ENCODE measurements at places on chromosomes 16 and 17.

GRCh38 chr16:629185-629832 is 1.5 kb upstream of the WFIKKN1 start:
- no peak for DNase-seq

DNA sequence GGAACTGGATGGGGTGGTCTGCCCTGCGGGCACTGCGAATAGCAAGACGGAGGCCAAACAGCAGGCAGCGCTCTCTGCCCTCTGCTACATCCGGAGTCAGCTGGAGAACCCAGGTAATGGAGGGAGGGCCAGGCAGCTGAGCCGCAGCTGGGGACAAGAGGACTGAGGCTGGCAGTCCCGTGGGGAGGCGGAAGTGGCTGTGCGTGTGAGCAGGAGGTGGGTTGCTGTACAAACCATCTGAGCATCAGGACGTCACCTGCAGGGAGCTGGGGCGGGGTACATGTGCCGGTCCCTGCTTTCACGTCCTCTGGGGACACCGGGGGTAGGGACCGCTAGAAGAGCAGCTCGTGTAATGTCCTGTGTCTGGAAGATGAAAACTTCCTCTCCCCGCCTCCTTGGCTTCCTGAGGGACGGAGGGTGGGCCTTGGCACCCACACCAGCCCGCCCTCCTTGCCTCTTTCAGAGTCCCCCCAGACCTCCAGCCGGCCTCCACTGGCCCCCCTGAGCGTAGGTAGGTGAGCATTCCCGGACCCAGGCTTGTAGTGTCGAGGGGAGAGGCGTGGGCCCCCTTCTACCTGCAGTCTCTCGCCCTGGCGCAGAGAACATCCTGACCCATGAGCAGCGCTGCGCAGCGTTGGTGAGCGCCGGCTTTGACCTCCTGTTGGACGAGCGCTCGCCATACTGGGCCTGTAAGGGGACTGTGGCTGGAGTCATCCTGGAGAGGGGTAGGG is 3.7 kb downstream of the ADAD2 start:
- DNase-seq: peak; percentile 26

- no peak for DNase-seq
Measured at GRCh38 chr16:51685498-51685897, 534.4 kb upstream of the SALL1 start.

- DNase-seq: peak; percentile 48
Measured at GRCh38 chr17:40318830-40319391, 9.9 kb downstream of the RARA start.

DNA sequence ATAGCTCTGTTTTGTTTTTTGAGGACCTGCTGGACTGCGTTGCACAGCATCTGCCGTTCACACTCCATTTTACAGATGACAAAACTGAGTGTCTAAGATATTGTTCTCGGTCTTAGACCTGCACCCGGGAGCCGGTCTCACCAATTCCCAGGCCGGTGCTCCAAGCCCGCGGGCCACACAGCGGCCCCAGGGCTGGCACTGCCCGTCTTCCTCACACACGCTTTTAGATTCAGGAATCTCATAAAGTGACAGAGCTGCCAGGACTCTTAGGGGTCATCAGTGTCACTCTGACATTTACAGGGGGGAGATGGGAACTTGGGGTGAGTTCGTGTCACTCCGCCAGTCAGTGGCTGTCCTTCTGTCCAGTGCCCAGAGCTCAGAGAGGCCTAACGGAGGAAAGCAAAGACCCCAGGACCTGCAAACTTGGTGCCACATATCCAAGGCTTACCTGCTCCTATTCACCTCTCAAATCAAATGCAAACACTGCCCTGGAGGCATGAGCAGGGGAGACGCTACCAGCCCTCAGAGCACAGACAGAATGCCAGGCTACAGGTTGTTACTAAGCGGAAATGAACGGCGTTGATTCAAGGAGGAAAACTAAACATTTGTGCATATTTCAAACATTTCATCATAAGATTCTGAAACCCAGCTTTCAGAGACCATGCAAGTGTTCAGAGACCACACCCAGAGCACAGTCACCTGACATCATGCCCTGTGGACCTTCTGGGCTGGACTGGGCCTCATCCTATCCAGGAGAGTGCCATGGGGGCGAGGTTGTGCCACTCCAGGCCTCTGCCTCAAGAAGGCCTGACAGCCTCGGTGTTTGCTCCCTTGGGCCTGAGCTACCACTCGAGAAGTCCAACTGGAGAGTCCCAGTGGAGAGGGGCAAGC is 29.5 kb downstream of the TNFRSF13B start:
- DNase-seq: no peak

DNA sequence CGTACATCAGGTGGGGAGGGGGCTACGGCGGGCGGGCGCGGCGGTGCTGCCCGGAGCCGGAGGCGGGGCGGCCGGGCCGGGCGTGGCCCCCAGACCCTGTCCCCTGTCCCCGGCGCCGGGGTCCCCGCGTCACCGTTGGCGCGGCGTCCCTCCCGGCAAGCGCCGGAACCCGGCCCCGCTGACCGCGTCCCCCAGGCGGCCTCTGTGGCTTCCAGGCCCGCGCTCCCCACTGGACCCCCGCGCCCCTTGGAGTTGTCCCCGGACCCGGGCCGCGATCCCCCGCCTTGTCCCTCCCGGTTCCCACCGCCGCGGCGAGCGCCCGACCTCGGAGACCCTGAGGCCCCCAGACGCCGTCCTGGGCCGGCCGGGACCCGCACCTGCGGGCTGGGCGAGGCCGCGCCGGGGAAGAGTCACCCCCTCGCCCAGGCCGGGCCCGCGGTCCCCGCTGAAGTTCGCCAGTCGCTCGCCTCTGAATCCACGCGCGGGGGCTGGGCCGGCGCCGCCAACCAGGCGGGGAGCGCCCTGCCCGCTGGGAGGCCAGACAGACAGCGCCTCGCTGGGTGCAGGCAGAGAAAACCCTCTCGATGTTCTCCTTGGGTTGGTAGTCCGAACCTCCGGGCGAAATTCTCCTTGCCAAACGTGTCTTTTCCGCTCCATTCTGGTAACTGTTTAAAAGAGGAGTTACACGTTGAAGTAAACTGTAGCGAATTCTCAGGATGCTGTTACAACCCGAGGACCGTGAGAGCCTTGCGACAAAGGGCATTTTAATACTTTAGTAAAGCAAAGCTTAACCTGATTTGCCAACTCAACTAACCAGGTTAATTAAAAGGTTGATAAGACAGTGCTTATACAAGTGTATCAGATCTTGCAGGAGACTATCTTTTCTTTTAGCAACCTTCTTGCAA is 761 bp downstream of the GAN start:
- peak; percentile 39 for DNase-seq

GRCh38 chr17:50100480-50100883 is 5.3 kb downstream of the PDK2 start:
- DNase-seq: no peak

DNA sequence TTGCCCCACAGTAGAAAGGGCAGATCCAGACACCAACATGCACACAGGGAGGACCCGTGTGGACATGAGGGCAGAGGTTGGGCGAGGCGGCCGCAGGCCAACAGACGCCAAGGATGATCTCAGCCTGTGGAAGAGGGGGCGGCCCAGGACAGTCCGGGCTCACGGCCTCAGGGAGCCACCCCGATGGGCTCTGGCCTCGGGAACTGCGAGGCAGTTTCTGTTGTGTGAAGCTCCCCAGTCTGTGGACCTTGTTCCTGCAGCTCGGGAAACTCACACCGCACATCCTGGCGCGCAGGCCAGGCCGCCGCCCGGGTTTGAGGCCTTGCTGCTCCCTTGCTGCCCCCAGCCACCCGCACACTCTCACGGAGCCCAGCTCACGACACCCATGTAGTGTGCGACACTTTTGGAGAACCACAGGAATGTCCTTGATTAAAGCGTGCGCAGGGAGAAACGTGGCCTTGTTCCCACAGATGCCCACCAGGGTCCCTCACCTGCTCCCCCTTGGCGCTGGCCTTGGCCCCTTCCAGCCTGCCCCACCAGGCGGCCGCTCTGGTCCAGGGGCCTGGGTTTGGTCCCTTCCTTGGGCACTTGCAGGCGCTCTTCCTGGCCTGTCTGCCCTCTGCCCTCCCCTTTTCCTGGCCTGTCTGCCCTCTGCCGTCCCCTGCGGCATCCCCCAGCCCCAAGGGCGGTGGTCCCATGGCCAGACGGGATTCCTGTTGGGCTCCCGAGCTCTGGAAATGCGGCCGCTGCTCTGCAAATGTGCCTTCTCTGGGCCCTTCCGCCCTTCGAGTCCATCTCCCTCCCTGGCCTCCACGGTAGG is 9.3 kb upstream of the SLC38A10 start:
- no peak for DNase-seq

GRCh38 chr17:79294459-79295071 is 219.9 kb downstream of the ENGASE start:
- peak; percentile 7 for DNase-seq

- DNase-seq: peak; percentile 77
Measured at GRCh38 chr16:2919511-2920255, 8.0 kb downstream of the FLYWCH1 start.

- no peak for DNase-seq
Measured at GRCh38 chr17:3308603-3309002, 10.4 kb upstream of the OR3A1 start.

DNA sequence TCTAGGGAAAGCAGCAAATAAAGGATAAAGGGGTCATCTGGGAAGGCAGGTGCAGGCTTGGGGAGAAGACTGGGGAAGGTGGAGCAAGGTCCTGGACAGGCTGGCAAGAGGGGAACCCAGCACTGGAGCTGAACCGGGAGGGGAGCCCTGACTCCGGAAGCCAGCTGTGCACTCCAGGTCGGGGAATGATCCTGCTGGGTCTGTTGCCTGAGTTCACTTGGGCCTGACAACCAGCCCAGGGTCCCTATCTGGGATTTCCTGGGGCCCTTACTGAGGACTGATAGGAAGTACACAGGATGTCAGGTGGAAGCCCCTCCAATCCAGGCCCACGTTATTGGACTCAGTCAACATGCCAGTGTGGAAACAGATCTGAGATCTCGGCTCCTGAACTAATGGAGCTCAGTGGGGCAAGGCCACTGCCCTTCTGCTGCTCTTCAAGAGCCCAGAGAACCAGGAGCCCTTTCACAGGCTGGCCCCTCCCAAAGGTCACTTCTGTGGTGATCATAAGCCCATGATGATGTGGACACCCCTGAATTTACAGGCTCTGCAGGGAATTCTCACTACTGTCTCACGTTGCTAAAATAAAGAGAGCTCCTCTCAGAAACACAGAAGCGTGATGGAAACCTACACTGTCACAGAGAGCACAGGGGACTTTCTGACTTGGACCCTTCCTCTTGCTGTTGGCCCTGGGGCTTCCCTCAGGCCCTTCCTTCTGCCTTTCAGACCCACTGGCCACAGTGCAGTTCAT is 19.9 kb upstream of the PITPNM3 start:
- DNase-seq: no peak

All from CD4-positive, alpha-beta T cell treated with Interleukin-12 subunit alpha and Interleukin-12 subunit beta, for 1 hour (primary cell).